Type B pancreatic cell (in vitro differentiated cells): ENCODE measurements at places on chromosomes 2 and 18. TPM values are rescaled to one million over a fixed set of nuclear protein-coding genes. Genes with fewer than 3 reads are reported as not detected.

The GATA6 gene
- total RNA-seq, result 37.7 and 39.8 TPM in 2 replicates

The DTNA gene
- 8.6 and 23.6 TPM in 2 replicates for total RNA-seq

The ALK gene
- total RNA-seq, result 7.7 and 12.3 TPM in 2 replicates

The NFU1 gene
- 33.3 and 34.0 TPM in 2 replicates for total RNA-seq

The RAB6D gene
- 0.56 and 0.64 TPM in 2 replicates for total RNA-seq

DNA sequence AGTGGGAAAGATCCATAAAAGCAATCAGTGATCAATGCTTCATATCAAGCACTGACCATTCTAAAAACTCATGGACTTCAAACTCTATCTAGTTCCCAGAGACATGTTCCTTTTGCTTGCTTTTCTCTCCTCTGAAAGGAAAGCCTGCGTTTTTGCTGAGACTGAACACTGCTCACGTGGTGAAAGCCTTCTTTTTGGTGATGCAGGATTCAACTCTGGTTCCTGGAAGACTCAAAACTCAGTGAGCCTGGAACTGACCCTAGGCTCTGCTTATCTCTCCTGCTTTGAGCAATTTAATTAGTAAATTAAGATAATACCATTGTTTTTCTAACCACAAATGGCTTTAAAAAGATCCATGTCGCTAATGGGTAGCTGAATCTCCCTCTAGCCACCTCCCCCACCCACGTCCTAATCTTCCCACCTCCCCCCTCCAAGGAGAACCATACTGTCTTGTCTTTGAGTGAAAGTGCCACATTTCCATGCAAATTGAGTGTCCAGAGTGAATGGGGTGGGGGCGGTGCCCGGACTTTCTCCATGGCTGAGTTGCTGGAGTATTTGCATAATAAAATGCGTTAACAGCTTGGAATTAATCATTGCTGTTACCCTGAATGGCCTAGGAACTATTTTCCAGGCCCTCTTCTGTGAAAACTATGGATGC lies 130.5 kb downstream of the BCL11A start:
- H3K36me3 ChIP-seq, result no peaks in the 10 kb centered on the region
- no peak for DNase-seq
- H3K4me1 ChIP-seq, result peaks cover 9% of the 10 kb centered on the region
- H3K27ac ChIP-seq, result no peak overlapping the region
- peaks cover 21% of the 10 kb centered on the region for H3K27me3 ChIP-seq

DNA sequence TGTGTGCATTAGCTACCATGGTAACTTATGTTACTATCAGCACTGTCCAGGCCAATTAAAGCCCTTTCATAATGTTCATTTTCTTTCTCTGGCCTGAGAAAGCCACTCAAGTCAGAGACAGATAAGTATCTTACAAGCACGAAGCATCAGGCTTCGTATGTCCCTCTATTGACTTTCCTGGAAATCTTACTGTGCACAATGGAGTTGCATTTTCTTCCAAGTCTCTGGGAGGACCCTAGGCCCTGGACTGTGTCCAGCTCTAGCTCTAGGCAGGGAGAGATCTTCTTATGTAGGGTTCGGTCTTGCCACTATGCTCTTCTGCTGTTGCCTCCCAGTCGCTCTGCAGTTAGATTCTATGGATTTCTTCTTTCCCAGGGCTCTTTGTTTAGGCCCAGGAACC lies 40.0 kb upstream of the ITGA6 start:
- H3K4me1 ChIP-seq, result peaks cover 3% of the 10 kb centered on the region
- no peak for DNase-seq
- H3K4me3 ChIP-seq, result no peak overlapping the region
- peaks cover 3% of the 10 kb centered on the region for H3K27me3 ChIP-seq

GRCh38 chr2:114091010-114091409 lies 201.1 kb downstream of the ACTR3 start:
- no peak overlapping the region for H3K27ac ChIP-seq
- H3K4me1 ChIP-seq, result no peaks in the 10 kb centered on the region
- H3K27me3 ChIP-seq, result no peaks in the 10 kb centered on the region
- no peaks in the 10 kb centered on the region for H3K36me3 ChIP-seq
- no peak for DNase-seq

- peaks cover 25% of the 10 kb centered on the region for H3K27me3 ChIP-seq
- H3K4me1 ChIP-seq, result peaks cover 7% of the 10 kb centered on the region
- no peak for DNase-seq
- H3K27ac ChIP-seq, result no peak overlapping the region
- no peak overlapping the region for H3K4me3 ChIP-seq
These were observed 180.3 kb downstream of the TFCP2L1 start for GRCh38 chr2:121104721-121105141.

DNA sequence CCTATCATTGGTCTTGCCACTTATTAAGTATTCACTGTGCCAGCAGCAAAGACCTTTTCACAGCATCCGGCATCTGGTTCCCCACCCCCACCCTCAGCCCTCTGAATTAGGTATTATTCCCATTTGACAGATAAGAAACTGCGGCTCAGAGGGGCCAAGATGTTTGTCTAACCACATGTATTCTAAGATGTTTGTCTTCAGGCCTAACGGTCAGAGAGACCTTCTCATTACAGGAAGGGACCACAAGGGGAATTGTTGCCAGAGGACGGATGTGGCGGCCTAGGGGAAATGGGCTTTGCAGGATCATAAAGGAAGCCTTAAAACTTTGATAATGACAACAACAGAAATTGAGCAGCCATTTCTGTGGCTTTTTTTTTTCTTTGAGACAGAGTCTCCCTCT lies 16.6 kb downstream of the NPPC start:
- H3K27me3 ChIP-seq, result peaks cover 6% of the 10 kb centered on the region
- H3K4me3 ChIP-seq, result no peak overlapping the region
- no peak for DNase-seq
- no peaks in the 10 kb centered on the region for H3K36me3 ChIP-seq
- H3K27ac ChIP-seq, result no peak overlapping the region

DNA sequence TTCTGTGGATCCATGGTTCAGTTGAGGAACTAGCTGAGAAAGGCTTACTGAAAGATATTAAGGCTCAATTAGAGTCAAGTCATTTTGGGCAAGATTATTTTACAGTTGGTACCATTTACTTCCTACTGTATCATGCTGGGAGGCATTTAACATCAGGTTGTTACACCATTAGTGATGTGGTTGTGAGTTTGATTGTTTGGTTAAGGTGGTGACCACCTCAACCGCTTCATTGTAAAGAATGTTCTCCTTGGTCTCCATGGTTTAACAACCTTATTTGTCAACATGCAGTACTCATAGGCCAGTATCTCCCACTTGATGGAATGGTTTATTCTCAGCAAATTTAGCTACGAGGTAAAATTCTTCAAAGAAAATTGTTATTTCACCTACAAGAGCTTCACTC lies 34.1 kb downstream of the HRH4 start:
- no peak overlapping the region for H3K4me3 ChIP-seq
- DNase-seq, result no peak
- H3K27me3 ChIP-seq, result no peaks in the 10 kb centered on the region

- peaks cover 24% of the 10 kb centered on the region for H3K27me3 ChIP-seq
- DNase-seq, result no peak
- no peaks in the 10 kb centered on the region for H3K4me1 ChIP-seq
- no peaks in the 10 kb centered on the region for H3K36me3 ChIP-seq
- H3K4me3 ChIP-seq, result no peak overlapping the region
- H3K27ac ChIP-seq, result no peak overlapping the region
These were observed 12.6 kb downstream of the LDLRAD4 start for GRCh38 chr18:13231151-13231550.
